Activated CD4-positive, alpha-beta T cell treated with anti-CD3 and anti-CD28 coated beads for 48 hours (primary cell): ENCODE measurements at places on chromosomes 7 and 10.
A peak's percentile ranks its signal among the peaks of the same experiment; 100 is the strongest.

DNA sequence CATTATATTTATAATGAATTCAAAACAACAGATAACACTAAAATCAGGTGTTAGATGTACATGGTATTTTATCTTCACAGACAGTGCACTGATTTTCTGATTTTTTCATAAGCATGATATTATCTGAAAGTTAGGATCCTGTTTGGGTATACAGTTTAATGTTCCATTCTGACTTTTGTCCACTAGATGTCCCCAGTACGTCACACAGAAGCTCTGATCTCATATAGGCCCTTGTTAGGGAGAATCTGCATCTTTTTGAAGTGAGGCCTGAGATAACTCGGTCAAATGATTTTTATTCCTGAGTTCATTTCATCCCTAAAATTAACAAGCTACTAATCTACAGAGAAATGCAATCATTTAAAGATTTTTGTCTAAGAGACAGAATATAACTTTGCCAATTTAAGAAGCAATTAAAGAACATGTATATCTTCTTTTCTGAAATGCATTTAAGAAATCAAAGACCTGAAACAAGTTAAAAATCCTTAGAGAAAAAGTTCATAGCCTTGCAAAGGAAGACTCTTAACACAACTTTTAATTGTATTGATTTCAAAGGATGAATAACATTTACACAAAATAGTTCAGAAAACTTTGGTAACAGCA, 72.0 kb upstream of the TES start:
- peak; percentile 6 for DNase-seq

GRCh38 chr10:89235073-89235798, 16.3 kb downstream of the LIPA start:
- no peak for DNase-seq

DNA sequence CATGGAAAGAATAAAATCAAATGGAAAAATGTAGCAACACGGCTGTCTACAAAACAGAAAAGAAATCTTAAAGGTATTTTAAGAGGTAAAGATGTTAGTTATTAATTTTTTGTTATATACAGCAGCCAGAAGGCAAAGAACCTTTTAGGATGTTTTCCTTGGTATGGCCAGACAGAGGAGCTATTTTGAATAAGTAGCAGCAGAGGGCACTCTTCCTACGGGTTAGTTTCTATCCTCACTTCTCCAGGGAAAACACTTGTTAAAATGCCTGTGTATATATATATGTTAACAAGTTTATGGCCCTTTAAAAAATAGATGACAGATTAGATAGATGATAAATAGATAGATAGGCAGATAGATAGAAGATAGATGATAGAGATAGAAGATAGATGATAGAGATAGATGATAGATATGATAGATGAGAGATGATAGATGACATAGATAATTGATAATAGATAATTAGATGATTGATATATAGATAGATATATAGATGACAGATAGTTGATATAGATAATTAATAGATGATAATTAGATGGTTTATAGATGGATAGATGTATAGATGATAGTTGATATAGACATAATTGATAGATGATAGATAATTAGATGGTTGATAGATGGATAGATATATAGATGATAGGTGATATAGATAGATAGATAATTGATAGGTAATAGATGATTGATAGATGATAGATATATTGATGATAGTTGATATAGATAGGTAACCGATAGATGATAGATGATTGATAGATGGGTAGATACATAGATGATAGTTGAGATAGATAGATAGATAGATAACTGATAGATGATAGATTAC, 57.8 kb upstream of the WIPF3 start:
- no peak for DNase-seq

DNA sequence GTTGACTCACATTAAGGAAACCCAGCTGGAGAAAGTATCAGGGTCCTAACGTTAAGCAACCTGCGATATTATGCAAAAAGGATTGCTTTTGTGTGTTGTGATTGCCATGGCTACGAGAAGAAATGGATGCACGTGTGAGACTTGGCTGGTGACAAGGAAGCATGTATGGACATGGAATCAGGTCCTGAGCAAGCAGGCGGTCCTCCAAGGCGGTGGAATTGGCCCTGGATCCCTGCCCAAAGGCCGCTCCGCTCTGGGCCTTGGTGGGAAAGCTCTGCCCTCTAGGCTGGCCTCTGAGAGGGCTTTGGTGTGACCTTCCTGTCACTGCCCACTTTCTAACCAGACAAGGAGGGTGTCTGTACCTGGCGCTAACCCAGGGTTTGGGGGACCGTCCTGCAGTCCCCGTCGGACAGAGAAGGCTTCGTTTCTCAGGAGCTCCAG, 192.1 kb downstream of the EBF3 start:
- no peak for DNase-seq
